SK-N-SH treated with all-trans-retinoic acid at 6 μM for 48 hours (cell line): ENCODE measurements at places on chromosomes 11 and 22.

GRCh38 chr11:121463689-121464335, 11.0 kb upstream of the SORL1-AS1 start:
- ATAC-seq, result no peak

DNA sequence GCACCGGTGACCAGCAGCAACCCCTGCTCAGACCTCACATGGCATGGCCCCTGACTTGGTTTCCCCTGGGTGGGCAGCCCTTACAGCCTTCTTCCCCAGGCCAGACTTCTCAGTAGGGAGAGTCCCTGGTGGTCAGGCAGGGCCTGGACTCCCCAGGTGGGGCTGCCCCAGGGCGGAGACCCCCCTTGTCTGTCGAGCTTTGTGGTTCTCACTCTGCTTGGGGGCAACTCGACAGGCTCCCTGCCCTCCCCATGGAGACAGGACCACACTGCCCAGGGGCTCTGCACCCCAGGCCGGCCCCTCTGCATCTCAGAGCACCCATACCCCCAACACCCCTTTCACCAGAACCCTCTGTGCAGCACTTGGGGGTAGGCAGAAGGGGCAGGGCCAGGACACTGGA, 87.7 kb downstream of the MORC2 start:
- ATAC-seq, result no peak

DNA sequence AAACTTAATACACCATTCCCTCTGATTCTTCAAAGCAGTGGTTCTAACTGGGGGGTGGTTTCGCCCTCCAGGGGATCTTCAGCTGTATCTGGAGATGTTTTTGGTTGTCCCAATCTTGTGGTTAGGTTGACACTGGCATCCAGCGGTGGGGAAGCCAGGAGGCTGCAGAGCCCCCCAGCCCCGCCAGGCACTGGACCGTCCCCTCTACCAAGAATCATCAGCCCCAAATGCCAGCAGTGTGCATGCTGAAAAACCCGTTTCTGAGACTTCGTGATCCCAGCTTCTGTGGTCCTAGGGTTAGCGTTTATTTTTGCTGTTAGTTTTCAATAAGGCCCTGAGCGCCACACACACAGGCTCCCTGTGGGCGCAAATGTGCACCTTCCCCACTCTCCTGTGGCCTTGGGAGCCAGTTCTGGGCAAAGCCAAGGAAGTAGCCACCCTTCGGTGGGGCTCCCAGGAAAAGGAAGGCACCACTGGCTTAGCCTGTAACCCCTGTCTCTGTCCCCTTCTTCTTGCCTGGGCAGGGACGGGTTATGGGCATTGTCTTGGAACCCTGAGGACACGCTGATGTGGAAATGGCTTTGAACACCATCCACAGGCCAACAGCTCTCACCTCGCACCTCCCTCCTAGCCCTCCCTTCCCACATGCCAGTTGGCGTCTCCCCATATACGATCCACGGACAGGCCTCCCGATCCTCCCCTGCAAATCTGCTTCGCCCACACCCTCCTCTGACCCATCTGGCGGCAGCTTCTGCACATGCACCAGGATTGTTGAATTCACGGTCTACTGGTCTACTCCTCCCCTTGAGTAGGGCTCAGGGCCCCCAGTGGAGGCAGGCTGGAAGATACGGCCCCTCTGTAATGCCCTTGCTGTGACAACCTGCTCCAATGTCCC, 71.4 kb upstream of the CCND1 start:
- ATAC-seq, result no peak

- ATAC-seq, result no peak
These were observed 4.0 kb upstream of the CYTH4 start for GRCh38 chr22:37278261-37278660.

DNA sequence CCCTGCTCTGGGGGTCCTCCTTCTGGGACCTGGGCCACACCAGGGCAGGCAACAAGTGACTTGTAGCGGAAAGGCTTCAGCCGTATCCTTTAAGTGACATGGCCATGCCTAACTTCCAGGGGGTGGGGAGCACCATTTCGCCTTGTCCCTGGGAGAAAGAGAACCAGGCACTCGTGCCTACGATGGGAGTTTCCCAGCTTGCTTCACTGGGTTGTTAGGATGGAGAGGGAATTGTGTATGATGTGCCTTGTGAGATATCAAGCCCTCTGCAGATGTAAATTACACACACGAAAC, 151.4 kb downstream of the CACNA1I start:
- no peak for ATAC-seq

- ATAC-seq, result no peak
These were observed 2.6 kb downstream of the METTL15 start for GRCh38 chr11:28110821-28111200.

- ATAC-seq, result no peak
These were observed 1.8 kb upstream of the EHF start for GRCh38 chr11:34619062-34619516.

GRCh38 chr22:26031641-26032040, 137.6 kb upstream of the SEZ6L start:
- no peak for ATAC-seq

- ATAC-seq, result peak; percentile 48; the same call in 2 of the 3 replicates
These were observed 24.0 kb downstream of the MIAT start for GRCh38 chr22:26681395-26681821.

DNA sequence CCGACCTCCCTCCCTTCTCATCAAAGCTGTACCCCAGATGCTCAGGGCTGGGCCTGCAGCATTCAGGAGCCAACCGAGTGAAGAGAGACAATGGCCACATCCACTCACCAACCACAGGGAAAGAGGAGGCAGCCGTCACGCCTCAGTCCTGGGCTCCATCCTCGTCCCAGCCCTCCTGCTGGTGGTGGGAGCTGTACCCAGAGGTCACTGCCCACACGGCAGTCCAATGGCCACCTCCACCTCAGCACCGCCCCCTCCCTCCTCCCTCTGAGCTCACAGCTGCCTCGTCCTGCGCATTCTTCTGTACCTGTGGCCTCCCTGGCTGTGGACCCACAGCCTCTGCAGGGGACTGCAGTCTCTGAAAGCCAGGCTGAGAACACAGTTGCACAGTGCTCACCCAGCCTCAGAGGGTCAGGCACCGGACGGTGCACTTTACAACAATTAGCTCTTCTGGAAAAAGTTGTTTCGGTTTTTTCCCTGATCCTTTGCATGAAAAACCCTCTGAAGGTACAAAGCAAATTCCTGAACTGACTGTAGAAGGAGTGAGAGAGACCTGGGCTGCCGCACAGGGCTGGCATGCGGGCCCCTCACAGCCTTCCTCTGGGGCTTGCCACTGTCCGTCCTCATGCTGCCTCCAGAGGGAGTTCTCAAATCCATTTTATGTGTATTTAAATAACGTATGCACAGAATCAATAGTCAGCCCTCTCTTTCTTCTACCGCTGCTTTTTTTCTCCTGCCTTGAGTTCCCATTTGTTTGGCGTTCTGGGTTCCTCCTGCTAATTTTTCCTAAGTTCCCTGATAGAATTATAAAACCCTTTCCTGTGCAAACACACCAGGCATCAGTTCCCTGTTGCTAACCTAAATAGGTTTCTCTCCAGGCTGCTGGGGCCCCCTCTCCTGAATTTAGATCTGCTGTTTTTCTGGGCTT, 52.7 kb downstream of the PHF21B start:
- 0 out of 3 replicates have a peak, but pooled peaks have one; percentile 34 for ATAC-seq

- no peak for ATAC-seq
These were observed 13.0 kb downstream of the TEAD1 start for GRCh38 chr11:12687216-12687623.

DNA sequence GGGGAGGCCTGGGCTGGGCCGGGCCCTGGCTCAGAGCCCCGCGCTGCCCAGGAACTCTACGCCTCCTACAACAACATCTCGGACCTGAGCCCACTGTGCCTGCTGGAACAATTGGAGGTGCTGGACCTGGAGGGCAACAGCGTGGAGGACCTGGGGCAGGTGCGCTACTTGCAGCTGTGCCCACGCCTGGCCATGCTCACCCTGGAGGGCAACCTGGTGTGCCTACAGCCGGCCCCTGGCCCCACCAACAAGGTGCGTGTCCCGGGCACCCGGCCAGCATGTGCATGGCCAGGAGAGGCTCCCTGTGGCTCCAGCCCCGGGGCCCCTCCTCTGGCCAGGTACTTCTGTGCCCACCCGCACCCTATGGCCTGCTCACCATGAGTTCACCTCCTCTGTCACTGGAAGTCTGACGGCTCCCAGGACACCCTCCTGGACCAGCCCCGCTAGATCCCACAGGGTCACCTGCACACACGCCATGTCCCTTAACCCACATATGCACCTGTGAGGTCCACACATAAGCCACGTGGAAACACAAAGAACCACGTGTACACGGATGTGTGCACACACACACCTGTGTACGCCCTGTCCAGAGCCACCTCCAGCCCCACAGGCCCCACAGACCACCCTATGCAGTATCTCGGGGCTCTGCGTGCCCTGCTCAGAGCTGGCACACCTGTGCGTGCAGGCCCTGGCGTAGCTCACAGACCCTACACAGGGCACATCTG, 10.4 kb downstream of the LMNTD2 start:
- no peak for ATAC-seq

DNA sequence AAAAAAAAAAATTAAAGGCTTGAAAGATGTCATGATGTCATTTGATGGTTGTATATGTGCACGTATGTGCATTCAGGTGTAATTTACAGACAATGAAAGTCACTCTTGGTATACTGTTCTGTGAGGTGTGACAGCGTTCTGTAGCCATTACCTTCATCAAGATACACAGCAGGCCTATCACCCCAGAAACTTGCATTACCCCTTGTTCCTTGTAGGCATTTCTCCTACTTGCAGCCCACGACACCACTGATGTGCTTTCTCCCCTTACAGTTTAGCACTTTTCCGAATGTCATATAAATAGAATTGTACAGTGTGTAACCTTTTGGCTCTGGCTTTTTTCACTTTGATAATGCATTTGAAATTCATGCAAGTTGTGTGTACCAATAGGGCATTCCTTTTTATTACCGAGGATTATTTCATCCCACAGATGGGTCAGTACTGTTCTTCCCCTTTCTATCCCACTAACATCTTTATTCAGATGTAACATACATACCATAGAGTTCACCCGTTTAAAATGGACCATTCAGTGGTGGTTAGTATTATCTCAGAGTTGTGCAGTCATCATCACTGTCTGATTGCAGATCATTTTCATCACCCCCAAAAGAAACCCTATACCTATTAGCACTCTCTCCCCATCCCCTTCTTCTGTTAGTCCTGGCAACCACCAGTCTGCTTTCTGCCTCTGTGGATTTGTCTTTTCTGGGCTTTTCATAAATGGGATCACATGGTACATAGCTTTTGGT, 30.3 kb downstream of the BCR start:
- ATAC-seq, result no peak

GRCh38 chr11:11915625-11916024, 73.9 kb downstream of the USP47 start:
- no peak for ATAC-seq

- ATAC-seq, result no peak
These were observed 4.4 kb downstream of the MOGAT2 start for GRCh38 chr11:75721852-75722668.

GRCh38 chr22:32809786-32810554, 8.5 kb downstream of the TIMP3 start:
- ATAC-seq, result no peak
